ENCODE measurements at places on chromosomes 13 and 19.

DNA sequence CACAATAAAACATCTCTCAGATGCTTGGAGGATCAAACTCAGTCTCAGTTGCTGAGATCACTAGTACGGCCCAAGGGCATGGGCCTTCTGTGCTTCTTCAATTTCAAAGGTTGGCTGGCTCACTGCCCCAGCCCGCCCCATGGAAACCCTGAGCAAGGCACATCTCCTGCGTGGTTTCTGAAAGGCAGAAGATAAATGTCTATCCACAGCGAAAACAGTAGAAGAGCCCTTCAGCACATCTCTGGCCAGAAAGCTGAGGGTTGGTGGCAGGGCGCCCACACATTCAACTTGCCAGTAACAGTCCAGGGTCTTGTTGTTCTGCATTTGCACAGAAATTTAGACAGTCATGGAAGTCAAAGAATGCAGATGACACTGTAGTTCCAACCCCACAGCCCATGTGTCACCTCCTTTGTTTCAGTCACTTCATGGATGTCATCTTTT lies 24.0 kb upstream of the KATNAL1 start:
- no peak for DNase-seq

- no peak for DNase-seq
These were observed 606.7 kb upstream of the PCDH20 start for GRCh38 chr13:62022369-62022768.

- no peak for DNase-seq
These were observed 897 bp downstream of the ETHE1 start for GRCh38 chr19:43525836-43526771.

GRCh38 chr19:16016226-16017137 lies 59.8 kb upstream of the TPM4 start:
- DNase-seq = no peak

DNA sequence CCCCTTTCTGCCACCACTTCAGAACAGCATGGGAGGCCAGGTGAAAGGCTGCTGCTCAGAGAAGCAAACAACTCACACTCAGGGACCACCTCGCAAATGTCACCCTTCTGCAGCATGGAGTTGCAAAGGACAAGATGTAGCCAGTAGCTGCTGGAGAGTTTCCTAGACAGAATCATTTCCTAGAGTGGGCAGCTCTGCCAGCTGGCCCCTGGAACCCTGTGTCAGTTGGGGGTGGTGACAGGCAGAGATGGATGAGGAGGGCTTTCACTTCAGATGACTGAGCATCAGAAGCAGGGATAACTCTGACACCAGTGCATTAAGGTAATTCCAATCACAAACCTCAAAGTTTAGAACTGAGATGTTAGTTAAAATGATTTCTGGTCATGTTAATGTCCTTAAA lies 34.4 kb upstream of the EPHX3 start:
- no peak for DNase-seq

- no peak for DNase-seq
These were observed 61.8 kb downstream of the MBNL2 start for GRCh38 chr13:97283888-97284287.

GRCh38 chr13:111322001-111322915 lies 1.8 kb downstream of the TEX29 start:
- no peak for DNase-seq

- DNase-seq = no peak
These were observed 9.0 kb downstream of the ZNF331 start for GRCh38 chr19:53546758-53547513.

DNA sequence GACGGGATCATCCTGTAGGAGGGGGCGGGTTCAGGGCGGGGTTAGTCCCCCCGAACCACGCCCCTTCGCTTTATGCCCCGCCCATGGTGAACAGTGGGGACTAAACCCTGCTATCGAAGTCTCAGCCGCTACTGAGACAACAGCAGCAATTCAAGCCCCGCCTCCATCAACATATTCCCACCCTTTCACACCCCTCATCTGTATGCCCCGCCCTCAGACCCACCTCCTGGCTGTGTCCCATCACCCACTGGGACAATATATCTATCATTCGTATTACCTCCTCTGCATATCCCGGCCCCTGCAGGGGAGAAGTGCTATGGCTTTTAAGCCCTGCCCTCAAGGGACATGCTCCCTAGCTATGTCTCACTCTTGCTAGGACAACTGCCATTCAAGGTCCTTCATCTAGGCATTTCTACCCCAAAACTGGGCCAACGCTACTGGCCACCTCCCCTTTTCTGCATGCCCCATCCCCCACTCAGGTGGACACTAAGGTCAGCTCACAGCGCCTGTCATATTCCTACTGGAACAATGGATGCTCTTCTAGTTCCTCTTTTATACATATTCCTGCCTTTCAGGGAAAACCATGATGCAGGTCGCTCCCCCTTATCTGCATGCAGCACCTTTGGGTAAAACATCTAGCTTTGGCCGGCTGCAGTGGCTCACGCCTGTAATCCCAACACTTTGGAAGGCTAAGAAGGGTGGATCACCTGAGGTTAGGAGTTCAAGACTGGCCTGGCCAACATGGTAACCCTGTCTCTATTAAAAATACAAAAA lies 11.9 kb downstream of the LRFN1 start:
- DNase-seq = no peak

- DNase-seq = no peak
These were observed 70.9 kb downstream of the KL start for GRCh38 chr13:33087091-33087490.

DNA sequence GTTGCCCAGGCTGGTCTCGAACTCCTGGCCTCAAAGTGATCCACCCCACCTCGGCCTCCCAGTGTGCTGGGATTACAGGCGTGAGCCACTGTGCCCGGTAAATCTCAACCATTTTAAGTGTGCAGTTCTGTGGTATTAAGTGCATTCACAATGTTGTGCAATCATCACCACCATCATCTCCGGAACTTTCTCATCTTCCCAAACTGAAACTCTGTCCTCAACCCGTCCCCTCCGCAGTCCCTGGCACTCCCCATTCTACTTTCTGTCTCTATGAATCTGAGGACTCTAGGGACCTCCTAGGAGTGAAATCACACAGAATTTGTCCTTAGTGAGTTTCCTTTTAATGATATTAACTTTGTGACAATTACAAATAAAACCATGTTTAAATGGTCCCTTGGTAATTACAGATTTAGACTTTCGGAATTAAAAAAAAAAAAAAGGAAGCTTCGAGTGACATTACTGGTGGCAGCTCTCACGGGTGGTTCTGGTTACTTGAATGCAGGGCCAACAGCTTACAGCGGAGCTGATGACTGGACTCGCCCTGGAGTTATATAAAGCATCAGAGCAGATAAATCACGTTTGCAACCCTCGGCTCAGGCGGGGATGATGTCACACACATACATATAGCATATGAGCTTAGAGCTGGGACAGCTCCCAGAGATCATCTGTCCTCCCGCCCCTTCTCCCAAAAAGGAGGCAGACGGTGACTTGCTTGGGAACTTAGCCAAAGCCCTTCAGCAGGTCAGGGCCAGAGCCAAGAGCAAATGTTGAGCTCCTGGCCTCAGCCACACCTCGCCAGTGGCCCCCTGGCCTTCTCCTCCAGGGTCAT lies 89.8 kb downstream of the ZNF557 start:
- no peak for DNase-seq

- DNase-seq = no peak
These were observed 9.6 kb upstream of the FGF9 start for GRCh38 chr13:21661097-21661909.

DNA sequence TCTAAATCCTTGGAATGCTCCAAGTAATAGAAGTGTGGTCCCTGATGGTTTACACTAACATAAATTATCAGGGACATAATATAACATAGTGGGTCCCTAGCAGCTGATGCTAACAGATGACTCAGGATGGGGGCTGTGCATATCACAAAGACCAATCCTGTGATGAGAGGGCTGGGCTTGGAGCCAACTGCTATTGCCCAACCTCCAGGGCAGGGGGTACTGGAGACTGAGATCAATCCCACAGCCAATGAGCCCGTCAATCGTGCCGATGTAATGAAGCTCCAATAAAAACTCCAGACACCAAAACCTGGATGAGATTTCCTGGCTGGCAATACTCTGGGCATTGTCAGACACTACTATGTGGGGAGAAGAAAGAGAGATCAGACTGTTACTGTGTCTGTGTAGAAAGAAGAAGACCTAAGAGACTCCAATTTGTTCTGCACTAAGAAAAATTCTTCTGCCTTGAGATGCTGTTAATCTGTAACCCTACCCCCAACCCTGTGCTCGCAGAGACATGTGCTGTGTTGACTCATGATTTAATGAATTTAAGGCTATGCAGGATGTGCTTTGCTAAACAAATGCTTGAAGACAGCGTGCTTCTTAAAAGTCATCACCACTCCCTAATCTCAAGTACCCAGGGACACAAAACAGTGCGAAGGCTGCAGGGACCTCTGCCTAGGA lies 33.4 kb downstream of the ABCC4 start:
- DNase-seq = peak; percentile 59

DNA sequence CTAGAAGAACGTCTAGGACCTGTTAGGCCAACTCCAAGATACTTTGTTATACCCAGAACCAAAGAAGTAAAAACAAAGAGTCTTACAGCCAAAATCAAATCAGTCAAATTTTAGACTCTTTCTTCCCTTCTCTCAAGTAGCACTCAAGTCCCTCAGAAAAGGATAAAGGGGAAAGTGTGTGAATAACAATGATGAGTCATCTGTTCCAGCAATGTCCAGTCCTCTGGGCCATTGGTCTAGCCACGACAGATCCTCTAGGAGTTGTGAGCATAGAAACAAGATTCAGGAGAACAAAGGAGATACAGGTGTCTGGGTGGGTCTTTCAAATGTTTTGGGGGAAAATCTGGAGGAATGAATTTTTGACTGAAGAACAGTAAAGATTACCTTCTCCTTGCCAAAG lies 36.3 kb downstream of the STOML3 start:
- no peak for DNase-seq

- no peak for DNase-seq
These were observed 18.7 kb downstream of the VAV1 start for GRCh38 chr19:6791237-6791636.

- DNase-seq = peak; percentile 80
These were observed 2.0 kb downstream of the OLFM2 start for GRCh38 chr19:9934132-9934950.

DNA sequence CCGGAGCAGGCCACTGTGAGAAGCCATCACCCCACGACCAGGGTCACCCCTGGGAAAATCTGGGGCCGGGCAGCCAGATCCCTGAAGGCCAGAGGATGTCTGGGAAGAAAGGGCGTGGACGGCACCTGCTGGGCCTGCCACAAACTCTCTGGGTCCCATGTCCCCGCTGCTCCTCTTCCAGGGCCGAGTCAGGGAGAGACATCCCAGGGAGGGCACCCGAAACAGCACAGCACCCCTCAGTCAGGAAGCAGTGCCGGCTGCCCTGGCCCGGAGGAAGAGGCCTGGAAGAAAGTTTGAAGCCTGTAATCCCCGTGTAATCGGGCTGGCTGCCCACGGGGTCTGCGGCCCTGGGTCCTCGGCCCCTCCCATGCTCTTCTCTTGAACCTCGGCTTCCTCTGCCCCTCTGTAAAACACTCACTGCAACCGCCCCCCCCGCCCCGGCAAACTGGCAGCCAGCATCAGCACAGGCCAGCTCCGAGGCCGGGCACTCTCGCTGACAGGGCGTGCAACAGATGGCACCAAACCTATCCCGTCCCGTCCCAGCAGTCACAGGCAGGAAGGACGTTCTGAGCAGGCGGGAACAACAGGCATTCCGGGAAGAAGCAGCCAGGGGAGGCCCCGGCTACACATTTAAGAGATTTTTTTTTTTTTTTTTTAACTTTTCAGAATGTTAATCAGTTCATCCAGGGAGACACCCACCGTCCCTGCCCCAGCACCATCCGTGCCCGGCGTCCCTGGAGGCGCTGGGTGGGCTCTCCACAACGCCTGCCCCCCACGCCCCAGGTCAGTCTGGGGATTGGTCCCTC lies 1.5 kb downstream of the SBNO2 start:
- no peak for DNase-seq

DNA sequence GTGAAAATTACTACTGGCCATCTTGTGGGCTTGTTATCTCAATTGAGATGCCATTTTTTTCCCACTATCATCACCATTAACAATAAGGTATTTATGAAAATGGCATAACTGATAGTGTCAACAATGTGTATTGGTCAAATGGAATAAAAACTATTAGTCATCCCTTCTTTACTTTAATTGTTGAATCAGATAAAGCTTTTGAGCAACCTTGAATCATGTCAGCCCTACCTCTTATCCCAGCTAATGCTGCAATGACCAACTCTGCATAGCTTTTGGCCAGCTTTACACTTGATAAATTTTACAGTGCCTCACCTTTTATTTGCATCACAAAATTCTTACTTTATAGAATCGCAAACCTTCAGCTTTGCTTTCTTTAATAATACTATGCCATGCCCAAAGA lies 784.0 kb upstream of the PRR20A start:
- no peak for DNase-seq

GRCh38 chr13:112688560-112689302 lies 1.1 kb upstream of the ATP11A start:
- no peak for DNase-seq

DNA sequence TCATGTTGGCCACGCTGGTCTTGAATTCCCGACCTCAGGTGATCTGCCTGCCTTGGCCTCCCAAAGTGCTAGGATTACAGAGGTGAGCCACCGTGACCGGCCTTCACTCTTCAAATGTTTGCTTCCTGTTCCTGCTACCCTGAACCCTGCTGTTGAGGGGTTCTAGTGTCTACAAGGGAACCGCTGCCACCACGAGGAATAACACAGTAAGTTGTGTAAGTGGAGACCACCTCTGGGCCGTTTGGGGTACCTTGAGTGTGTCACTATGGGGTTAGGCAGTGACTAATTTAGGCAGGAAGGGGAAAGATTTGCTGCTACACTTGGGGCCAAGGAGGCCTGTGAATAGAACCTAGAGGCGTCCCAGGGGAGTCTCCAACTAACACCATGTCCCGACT lies 2.2 kb upstream of the MYADM start:
- no peak for DNase-seq

- no peak for DNase-seq
These were observed 11.1 kb downstream of the POU2F2 start for GRCh38 chr19:42121036-42121621.

DNA sequence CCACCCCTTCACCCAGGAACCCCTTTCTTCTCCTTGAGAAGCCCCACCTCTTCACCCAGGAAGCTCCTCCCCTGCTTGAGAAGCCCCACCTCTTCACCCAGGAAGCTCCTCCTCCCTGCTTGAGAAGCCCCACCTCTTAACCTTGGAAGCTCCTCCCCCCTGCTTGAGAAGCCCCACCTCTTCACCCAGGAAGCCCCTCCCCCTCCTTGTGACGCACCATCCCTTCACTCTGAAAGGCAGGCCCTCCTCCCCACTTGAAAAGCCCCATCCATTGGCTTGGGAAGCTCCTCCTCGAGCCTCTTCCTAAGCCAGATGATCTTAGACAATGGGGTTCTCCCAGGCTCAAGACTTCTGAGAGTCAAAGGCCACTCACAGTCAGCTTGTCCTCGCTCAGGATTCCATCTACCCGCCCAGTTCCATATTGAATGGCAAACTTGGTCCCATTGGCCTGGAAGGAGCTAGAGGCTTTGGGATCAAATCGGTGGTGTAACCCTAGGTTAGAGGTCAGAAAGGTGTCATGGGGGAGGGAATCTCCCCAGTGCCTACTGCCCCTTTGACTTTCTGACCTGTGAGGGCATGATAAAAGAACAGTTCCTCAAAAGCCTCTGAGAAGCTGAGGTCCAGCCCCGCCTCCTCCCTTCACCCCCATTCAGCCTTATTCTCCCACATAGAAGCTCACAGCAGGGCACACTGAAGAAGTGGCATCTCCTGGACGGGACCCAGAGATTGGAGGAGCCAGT lies 4.0 kb downstream of the NAPSA start:
- no peak for DNase-seq

Data from brain pericyte (primary cell).